ENCODE measurements at places on chromosomes 2 and 18.

DNA sequence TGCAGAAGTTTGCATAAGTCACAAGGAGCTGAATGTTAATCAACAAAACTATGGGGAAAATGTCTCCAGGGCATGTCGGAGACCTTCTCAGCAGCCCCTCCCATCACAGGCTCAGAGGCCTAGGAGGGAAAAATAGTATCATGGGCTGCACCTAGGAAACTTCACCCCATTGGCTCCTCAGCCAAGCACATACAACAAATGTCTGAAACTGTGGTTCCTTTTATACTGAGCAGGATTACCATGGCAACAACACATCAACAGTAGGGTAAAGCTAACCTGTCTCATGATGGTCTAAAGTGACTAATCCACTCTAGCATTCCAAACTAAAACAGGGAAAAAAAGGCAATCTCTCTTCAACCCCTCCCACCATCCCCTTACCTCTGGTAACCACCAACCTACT lies 3.2 kb upstream of the NEMP2 start:
- DNase-seq: no peak

DNA sequence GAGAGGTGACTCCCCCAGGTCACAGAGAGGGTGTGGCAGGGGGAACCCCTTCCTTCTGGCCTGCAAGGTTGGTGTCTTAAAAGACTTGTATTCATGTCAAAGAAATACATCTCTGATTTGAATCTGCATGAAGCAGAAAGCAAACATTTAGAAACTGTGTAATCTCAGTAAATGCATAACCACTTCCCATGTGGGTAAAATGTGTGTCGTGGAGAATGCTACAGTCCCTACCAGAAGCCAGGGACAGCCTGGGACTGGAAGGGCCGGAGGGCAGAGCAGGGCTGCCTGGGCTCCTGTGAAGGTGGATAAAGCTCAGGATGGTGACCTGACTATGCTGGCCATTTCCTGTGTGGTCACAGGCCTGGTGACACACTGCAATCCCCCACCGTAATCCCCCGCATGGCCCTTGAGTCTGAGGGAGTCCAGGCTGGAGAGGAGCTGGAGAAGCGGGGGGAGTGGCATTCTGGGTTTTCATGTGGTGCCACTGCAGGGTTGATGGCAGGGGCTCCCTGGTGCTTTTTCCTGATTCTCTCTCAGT lies 102.2 kb downstream of the LRRC30 start:
- DNase-seq: no peak

- no peak for DNase-seq
These were observed 1.1 kb downstream of the SCYGR1 start for GRCh38 chr2:227386630-227387029.

DNA sequence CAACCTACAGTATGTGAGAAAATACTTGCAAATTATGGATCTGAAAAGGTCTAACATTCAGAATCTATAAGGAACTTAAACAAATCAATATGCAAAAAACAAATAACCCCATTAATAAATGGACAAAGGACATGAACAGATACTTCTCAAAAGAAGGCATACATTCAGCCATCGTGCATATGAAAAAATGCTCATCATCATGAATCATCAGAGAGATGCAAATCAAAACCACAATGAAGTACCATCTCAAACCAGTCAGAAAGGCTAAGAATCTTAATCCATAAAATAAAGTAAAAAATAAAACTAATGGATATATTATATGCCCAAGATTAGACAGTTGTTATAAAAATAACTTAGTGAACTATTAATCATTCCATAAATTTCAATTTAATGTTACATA lies 154.0 kb downstream of the CALCRL start:
- DNase-seq: no peak

DNA sequence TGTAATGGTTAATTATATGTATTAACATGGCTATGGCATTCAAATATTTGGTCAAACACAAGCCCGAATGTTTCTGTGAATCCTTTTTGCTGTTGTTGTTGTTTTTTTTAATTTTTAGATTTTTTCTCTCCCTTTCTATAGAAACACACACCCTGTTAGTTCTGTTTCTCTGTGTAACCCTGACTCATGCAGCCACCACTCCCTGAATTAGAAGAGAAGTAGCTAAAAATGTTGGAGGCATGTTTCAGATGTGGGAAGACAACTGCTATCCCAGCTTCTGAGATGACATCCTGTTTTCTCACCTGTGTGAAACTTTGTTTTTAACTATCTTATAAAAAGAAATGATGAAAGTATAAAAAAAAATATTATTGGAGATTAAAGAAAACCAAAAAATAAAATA lies 219.6 kb upstream of the RGPD4 start:
- no peak for DNase-seq

GRCh38 chr2:186036862-186037449 lies 298.4 kb downstream of the FSIP2 start:
- no peak for DNase-seq
